Fibroblast of skin of left biceps (primary cell): ENCODE measurements at places on chromosomes 7 and 10.

DNA sequence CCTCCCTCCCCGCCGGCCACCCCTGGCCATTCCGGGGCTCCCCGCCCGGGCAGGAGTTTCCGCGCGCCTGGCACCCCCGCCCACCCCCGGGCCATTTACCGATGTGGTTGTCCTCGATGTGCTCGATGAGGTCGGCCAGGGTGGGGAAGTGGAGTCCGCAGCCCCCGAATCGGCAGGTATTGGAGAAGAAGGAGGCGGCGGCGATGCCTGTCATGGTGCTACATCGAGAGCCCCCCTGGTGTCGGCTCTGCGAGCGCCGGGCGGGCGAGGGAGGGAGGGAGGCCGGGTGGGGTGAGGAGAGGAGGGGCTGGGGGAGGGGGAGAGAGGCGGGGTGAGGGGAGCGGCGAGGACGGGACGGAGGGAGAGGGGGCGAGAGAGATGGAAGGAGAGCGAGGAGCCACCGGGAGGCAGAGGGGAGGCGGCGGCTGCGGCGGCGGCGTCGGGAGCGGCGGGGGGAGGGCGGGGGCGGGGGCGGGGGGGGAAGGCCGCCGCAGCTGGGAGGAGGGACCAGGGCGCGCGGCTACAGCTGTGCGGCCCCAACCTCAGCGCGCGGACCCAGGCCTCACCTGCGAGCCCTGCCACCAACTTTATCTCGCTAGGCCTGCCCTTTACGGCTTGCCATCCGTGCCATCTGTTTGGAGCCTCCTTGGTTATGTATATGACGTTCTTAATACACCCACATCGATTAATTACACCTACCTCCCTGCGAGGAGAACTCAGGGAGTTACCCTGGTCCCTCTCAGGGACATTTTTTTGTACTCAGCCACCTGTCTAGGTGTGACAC is at the start of gene JAZF1:
Gene JAZF1 (minus strand): TSS at position 432 of the 784 bp plus-strand sequence.
- DNase-seq = no peak

GRCh38 chr10:115947104-115947503 is 325.9 kb downstream of the GFRA1 start:
- peak; percentile 62 for DNase-seq

- no peak for DNase-seq
Measured at GRCh38 chr7:29160080-29160479, 13.7 kb upstream of the CPVL start.

DNA sequence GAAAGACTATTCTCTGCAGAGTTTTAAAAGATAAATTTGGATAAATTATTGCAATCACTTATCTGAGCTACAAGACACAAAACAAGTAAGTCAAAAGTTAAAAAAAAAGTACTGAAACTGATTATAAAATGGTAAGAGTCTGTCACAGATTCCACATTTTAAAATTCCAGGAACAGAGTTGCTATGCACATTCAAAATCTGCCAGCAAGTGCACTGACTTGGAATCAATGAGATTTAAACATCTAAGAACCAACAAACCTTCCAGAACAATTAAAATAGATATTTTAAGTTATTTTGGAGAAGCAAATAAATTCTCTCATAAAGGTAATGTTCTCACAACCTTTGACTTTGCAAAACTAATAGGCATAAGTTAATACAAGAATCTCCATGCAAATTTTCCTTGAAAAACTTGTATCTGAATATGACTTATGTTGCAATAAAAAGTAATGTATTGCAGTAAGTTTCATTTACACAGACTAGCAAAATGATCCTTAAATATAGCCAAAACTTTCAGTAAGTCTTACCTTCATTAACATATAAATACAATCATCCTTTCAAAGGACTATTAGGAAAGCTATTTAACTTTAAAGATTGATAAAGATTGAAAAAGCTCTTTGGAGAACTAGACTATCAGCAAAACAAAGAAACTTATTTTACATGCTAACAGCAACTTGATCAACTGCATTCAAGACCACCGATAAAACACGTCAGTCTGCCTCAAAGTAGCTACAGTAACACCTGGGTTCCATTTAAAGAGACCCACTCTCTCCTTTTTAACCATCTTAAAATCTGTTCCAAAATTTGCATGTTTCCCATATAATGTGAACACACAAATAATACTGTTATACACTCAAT is 4.4 kb downstream of the ETV1 start:
- DNase-seq = no peak
